Suppressor macrophage (primary cell): ENCODE measurements at places on chromosomes 3 and 15.

DNA sequence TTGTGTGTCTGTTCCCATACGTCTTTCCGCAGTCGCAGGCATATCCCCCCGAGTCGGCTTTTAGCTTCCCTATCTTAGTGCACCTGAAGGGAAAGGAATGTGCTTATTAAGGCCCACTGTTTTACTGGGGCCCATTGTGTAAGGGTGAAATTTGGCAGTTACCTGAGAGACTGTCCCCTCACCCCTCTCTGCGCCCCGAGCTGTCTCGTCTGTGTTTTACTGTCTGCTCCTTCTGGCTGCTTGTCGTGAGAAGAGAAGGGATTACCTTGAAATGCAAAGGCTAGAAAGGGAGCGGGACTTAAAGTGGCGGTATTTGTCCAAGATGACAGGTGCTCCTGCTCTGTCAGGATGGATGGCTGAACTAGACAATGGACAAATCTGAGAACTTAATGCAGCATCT lies 233.0 kb upstream of the POU1F1 start:
- no peak for DNase-seq

GRCh38 chr15:88400084-88400483 lies 67.1 kb downstream of the MRPL46 start:
- no peak for DNase-seq

- DNase-seq, result no peak
These were observed 40.8 kb upstream of the LRTM1 start for GRCh38 chr3:54968546-54969172.

DNA sequence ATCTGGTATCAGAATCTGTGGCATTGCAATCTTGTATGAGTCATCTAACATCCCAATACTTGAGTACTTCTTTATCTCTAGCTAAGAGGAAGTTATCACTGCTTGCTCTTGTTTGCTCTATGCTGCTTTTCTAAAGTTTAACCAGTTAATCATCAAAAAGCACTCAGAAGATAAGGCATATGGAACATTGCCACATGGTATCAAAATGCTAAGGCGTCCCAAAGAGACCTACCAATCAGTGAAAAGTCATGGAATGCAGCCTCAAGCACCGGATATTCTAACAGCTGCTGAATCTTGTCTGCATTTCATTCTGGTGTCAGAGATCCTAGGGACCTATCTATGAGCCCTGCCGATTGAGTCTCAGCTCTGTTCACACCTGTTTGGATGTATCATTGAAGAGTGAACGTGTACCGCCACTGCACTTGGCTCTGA lies 192.8 kb downstream of the ARPP21 start:
- DNase-seq, result no peak

DNA sequence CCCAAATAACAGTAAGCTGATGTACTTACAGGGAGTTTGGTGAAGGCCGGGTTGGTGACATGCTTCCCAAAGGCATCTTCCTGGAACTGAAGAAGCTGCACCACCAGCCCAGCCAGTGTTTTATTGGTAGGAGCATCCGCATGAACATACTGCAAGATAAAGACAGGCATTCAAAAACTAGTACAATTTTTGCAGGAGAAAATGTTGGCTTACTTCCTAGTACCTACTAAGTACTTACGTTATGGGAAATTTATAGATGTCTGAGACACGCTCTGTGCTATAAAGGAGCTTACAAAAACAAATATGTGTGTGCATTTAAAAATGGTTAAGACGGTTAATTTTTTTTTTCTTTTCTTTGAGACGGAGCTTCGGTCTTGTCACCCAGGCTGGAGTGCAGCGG lies 8.9 kb downstream of the SMARCC1 start:
- no peak for DNase-seq
